Chondrocyte (in vitro differentiated cells): ENCODE measurements at places on chromosomes 5 and 9.

- DNase-seq: no peak
These were observed 82.9 kb downstream of the FEM1C start for GRCh38 chr5:115461506-115462290.

GRCh38 chr5:74372051-74372450, 268.5 kb downstream of the ENC1 start:
- no peak for DNase-seq

GRCh38 chr9:86741311-86742208, 205.7 kb downstream of the GAS1 start:
- DNase-seq: no peak

GRCh38 chr5:41929035-41929434, 4.0 kb downstream of the FBXO4 start:
- no peak for DNase-seq

- no peak for DNase-seq
These were observed 23.1 kb downstream of the TRIM7 start for GRCh38 chr5:181181650-181182565.

GRCh38 chr5:173507171-173507570, 109.3 kb downstream of the BOD1 start:
- DNase-seq: no peak

DNA sequence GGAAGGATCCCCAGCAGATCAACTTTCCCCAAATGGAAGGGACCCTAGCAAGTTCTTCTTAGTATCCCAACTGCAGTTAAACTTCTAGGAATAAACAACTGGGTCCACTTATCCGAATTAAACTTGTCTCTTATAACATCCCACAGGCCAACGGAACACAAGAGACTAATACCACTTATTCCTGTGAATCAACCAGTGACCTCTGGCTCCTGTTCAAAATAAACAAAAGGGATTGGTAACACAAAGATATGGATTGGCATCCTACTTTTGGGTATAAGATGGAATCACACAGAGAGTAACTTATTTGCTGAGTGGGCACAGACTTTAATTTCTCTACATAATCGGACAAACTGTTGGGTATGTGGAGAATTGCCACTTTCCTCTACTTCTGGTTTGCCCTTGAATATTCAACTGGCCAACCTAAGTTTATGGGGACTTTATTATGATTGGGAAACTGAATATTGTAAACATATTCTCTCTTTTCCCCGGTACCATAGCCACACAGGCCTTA, 12.4 kb upstream of the PAIP1 start:
- DNase-seq: no peak

DNA sequence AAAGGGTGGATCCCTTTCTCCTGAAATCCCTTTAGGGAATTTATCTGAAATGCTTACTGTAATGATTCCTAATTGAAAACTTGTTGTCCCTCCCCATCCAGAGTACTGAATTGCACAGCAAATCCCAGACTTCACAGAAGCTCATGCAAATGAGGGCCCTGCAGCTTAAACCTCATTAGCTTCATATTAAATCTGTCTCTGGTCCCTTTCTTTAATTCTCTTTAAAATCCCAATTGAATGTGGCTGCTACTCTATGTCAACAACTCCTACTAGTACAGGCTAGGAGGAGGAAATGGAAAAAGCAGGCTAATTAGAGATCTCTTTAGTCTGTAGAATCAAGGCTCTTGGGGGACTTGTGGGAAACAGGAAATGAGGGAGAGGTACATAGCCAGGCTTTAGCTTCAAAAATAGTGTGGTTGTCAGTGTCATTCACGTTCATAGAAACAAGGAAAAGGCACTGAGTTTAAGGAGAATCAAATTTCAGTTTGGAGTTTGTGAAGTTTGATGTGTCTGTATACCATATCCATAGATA, 191.3 kb upstream of the PRDM9 start:
- DNase-seq: no peak

DNA sequence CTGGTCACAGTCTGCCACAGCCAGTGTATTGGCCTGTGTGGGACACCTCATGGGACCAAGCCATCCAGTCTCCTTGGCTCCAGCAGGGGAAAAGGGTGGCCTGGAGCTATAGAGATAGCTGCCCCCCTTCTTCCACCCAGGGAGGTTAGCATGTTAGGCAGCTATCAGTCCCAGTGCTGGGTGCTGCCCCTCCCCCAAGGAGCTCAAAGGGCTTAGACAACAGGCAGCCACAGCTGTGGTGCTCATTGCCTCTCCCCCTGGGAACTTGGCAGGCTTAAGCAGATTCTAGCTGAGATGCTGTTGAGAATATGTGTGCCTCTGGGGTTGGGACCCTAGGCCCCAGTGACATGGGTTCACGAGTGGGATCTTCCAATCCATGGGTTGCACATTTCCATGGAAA, 226.0 kb upstream of the PTGER4 start:
- DNase-seq: peak; percentile 51

- no peak for DNase-seq
These were observed 513.1 kb downstream of the PDE4D start for GRCh38 chr5:59380350-59380951.
